Naive thymus-derived CD4-positive, alpha-beta T cell (primary cell): ENCODE measurements at places on chromosomes 4 and X. TPM values are rescaled to one million over a fixed set of nuclear protein-coding genes. Genes with fewer than 3 reads are reported as not detected.

The PLAC1 gene
- not detected for total RNA-seq

The BTK gene
- 5.6 TPM for total RNA-seq

The MAP9 gene
- 2.5 and 3.2 TPM in 2 replicates for total RNA-seq

The DOK7 gene
- not detected for total RNA-seq

The TMEM154 gene
- total RNA-seq: 23.7 TPM

The DDX53 gene
- total RNA-seq: not detected

The GRIA3 gene
- total RNA-seq: not detected

The GPR78 gene
- total RNA-seq: 0.05 TPM in 1 of 2 replicates, not detected in the other
